Putamen (tissue), 1 donor: ENCODE measurements at places on chromosomes 6 and 20.
A peak's percentile ranks its signal among the peaks of the same experiment; 100 is the strongest.

- no peak for DNase-seq
Measured at GRCh38 chr6:40930555-40930954, 108.5 kb downstream of the UNC5CL start.

- DNase-seq = peak; percentile 30
Measured at GRCh38 chr20:62666736-62667529, 24.6 kb downstream of the SLCO4A1 start.

- no peak for DNase-seq
Measured at GRCh38 chr6:129921169-129921817, 60.2 kb upstream of the TMEM244 start.

GRCh38 chr6:87333033-87333432 lies 4.0 kb upstream of the GJB7 start:
- no peak for DNase-seq

- no peak for DNase-seq
Measured at GRCh38 chr6:147503587-147503986, 4.9 kb upstream of the SAMD5 start.

GRCh38 chr6:35181308-35181932 lies 32.3 kb upstream of the SCUBE3 start:
- DNase-seq = no peak

DNA sequence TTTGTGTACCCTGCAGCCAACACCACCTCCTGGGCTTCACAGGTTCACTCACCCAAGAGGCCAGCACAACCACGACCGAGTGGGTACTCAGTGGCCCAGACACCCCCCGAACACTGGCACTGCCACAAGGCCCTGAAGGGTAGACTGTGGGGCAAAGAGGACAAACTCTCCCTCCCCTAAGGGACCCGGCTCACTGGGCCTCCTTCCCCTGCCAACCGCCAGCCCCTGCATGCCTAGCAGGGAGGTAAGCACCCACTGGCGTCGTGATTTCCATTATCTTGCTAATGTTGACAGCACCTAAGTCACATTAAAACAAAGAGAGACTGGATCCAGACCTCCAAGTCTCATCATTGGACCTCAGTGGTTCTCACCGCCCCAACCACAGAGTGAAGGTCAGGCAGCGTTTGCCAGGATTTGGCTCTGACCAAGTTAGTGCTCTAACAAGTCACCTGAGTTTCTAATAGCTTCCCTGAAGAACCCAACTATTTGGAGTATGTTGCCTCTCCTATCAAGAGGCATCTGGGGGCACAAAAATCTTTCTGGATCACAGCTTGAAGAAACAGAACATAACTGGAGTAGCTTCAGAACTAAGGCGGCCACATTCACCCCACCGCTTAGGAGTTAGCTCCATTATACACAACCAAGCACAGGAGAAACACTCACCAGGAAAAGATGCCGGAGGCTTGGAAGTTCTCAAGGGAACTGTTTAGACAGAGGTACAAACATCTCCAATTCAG lies 14.0 kb upstream of the APMAP start:
- DNase-seq = no peak

DNA sequence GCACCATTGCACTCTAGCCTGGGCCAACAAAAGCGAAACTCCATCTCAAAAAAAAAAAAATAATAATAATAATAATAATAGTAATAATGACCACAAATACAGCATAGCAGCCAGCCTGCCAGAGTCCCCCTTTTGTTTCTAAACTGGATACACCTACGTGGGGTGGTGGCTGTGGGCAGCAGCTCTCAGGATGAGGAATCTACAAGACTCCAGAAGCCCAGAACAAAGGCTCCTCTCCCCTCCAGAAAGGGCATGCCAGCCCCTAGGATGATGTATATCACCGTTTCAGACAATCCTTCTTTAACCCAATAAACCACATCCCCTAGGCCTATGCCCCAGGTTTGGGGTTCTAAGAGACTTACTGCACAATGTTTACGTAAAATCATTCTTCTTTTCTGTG lies 155.9 kb downstream of the QRSL1 start:
- DNase-seq = no peak

DNA sequence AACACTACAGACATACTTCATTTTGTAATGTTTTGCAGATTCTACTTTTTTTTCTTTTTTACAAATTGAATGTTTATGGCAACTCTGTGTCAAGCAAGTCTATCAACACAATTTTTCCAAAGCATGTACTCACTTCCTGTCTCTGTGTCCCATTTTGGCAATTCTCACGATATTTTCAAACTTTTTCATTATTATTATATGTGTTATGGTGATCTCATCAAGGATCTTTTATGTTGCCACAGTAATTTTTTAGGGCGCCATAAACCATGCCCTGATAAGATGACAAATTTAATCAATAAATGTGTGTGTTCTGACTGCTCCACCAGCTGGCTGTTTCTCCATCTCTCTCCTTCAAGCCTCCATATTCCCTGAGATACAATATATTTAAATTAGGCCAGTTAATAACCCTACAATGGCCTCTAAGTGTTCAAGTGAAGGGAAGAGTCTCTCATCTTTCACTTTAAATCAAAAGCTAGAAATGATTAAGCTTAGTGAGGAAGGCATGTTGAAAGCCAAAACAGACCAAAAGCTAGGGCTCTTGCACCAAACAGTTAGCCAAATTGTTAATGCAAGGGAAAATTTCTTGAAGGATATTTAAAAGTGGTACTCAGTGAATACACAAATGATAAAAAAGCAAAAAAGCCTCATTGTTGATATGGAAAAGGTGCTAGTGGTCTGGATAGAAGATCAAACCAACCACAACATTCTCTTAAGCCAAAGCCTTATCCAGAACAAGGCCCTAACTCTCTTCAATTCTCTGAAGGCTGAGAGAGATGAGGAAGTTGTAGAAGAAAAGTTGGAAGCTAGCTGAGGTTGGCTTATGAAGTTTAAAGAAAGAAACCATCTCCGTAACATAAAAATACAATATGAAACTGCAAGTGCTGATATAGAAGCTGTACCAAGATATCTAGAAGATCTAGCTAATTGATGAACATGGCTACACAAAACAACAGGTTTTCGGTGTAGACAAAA lies 194.4 kb upstream of the TAB2 start:
- DNase-seq = no peak

DNA sequence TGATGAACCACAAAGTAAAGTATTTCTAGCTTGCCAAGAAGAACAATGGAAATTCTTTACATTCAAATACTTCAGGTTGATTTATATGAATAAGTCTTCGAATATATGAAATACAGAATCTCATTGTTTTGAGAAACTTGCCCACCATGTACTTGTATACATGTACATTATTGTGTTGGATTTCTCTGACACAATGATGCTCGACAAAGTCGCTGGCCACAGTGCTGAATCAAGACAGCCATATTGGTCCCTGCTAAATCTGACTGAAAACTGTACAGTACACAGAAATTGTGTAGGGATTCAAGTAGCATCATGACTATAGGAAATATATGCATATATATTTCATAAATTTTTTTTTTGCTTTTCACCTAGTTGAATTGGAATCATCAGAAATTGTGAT lies 13.1 kb upstream of the LIN28B start:
- no peak for DNase-seq

DNA sequence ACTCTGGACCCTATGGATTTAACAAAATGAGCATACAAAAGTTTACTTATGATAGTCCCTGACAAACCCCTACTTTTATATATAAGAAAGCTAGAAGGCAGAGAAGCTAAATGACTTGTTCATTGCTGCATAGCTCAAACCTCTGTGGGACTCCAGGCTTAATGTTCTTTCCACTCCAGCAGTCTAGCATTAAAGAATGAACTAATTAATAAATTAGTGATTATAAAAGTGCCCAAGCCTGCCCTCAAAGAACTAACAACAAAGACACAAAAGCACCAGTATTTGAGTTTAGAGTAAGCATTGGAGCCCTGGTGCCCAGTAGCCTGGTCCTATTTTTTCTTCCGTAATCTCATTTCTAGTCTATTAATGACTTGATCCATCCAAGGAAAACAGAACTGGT lies 59.9 kb downstream of the LAMA4 start:
- no peak for DNase-seq

- no peak for DNase-seq
Measured at GRCh38 chr20:49563015-49563980, 4.6 kb downstream of the PTGIS start.

GRCh38 chr6:89098461-89098860 lies 17.9 kb downstream of the PNRC1 start:
- no peak for DNase-seq

GRCh38 chr6:115899730-115900282 lies 160.9 kb downstream of the FRK start:
- DNase-seq = no peak

- no peak for DNase-seq
Measured at GRCh38 chr6:116438590-116439448, 22.4 kb upstream of the CALHM6 start.

GRCh38 chr6:13113981-13114593 lies 214.2 kb downstream of the TBC1D7 start:
- DNase-seq = no peak

- DNase-seq = no peak
Measured at GRCh38 chr6:116190550-116190949, 63.3 kb downstream of the TSPYL4 start.

- DNase-seq = no peak
Measured at GRCh38 chr6:47135772-47136171, 93.6 kb upstream of the ADGRF1 start.

DNA sequence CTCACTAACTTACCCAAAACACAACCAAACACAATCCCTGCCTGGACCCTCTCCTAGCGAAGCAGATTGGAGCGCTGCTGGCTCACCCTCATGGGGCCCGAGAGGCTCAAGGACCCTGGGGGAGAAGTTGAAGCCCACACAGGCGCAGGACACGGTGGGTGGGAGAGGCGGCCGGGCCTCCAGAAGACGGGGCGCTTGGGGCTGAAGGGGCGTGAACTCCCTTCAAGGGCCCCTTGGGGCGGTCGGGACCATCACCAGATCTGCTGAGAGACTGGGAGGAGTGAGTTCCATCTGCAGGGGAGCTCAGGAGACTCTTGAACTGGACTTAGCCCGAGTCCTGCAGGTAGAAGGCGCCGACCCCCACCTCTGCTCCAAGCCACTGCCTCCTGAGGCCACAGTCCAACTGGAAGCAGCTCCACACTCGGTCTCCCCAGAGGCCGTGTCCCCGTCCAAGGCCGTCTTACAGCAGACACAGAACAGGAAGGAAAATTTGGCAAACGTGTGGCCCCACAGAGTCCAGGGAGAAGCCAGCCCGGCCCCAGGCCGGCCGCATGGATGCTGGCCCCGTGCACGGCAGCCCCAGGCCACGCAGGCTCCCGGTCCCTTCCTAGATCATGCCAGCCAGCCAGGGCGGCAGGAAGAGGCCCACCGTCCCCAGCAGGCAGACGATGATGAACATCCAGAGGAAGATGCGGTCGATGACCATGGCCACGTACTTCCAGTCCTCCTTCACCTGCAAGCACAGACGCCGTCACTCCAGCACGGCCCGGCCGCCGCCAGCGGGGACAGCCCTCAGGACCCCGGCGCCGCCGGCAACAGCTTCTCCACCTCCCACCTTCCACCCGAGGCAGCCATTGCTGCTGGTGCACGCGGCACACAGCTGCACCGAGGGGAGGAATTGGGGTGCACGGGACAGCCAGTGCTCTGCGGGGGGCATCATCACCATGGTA lies 14.7 kb downstream of the CHRNA4 start:
- DNase-seq = no peak

- no peak for DNase-seq
Measured at GRCh38 chr6:110512991-110513390, 36.6 kb upstream of the SLC22A16 start.

DNA sequence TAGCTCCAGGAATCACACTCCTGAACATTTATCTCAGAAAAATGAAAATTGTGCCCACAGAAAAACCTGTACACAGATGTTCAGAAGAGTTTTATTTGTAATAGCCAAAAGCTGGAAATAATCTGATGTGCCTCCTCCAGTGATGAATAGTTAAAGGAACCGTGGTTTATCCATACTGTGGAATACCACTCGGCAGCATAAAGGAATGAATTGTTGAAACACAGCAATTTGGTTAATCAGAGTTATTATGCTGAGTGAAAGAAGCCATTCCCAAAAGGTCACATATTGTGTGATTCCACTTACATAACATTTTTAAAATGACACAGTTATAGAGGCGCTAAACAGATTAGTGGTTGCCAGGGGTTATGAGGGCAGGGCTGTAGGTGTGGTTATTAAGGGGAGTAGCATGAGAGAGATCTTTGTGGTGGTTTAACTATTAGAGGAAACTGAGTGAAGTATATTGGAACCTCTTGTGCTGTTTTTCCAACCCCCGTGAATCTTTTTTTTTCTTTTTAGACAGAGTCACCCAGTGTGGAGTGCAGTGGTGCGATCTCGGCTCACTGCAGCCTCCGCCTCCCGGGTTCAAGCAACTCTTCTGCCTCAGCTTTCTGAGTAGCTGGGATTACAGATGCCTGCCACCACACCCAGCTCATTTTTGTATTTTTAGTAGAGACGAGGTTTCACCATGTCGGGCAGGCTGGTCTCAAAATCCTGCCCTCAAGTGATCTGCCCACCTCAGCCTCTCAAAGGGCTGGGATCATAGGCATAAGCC lies 26.2 kb downstream of the PSMF1 start:
- DNase-seq = peak; percentile 13

GRCh38 chr6:38234934-38235682 lies 404.6 kb downstream of the BTBD9 start:
- no peak for DNase-seq

GRCh38 chr6:38937839-38938613 lies 110.6 kb upstream of the GLP1R start:
- no peak for DNase-seq

- DNase-seq = peak; percentile 56
Measured at GRCh38 chr20:57323034-57323433, 6.6 kb upstream of the SPO11 start.

DNA sequence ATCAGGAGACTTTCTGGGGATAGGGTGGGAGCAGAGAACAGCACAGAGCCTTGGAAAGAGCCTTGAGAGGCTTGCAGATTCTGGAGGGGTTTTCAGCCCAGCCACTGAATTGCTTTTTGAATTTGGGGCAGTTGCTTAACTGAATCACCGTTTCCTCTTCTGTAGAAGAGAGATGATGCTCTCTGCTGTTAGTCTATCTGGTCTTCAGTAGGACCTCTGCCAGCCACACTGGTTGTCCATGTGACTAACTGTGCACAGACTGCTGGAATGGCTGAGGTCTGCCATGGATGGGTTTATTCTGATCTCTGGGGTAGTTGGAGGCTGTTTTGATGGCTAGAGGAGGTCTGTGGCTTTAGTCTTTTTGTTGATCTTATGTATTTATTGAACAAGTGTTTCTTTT lies 21.4 kb upstream of the PRDM1 start:
- no peak for DNase-seq

- DNase-seq = peak; percentile 53
Measured at GRCh38 chr20:57458400-57459160, 66.4 kb downstream of the CTCFL start.

DNA sequence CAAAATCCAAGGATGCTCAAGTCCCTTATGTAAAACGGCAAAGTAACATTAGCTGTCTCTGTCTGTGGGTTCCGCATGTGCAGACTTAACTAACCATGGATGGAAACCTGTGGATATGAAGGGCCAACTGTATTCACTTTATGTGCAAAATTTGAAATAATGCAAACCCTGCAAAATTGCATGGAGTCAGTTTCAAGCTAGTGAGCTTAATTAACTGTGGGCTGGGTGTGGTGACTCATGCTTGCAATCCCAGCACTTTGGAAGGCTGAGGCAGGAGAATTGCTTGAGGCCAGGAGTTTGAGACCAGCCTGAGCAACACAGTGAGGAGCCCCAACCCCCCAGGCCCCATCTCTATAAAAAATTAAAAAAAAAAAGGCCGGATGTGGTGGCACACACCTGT lies 81.4 kb downstream of the ANKS1A start:
- DNase-seq = no peak

- peak; percentile 46 for DNase-seq
Measured at GRCh38 chr6:52362443-52363227, 684 bp downstream of the PAQR8 start.
